Body of pancreas (tissue), 4 donors: ENCODE measurements at places on chromosomes 2 and 18. TPM values are rescaled to one million over a fixed set of nuclear protein-coding genes. Genes with fewer than 3 reads are reported as not detected.

Gene TLX2
- total RNA-seq = not detected

Gene SPP2
- not detected for total RNA-seq

Gene CNPPD1
- total RNA-seq = 25.7 TPM

Gene SLC14A1
- 3.6 TPM for total RNA-seq

Gene FRZB
- total RNA-seq = 2.9 TPM

Gene HOXD8
- 3.1 TPM for total RNA-seq

Gene LDLRAD4
- total RNA-seq = 35.9 TPM

Gene EMX1
- 0.26 TPM for total RNA-seq

Gene UGT1A9
- not detected for total RNA-seq

Gene LRRC30
- not detected for total RNA-seq

- no peak for DNase-seq
Measured at GRCh38 chr2:9767656-9768281, 75.5 kb upstream of the TAF1B start.

DNA sequence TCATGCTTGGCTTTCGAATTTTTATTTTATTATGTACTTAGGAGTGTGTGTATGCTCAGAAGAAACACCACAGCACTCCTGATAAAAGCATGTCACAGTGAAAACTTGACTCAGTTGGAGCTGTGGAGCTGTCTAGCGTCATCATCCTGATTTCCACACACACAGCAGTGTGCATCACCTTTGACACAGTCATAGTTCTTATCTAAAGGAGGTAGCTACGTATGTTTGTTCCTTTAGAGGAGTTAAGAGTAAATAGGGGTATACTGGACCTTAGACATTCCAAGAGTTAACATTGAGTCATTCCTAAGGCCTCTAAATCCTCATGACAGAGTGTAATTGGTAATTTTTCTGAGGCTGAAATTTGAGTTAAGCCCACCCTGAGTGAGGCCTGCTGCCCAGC is 96.9 kb downstream of the PHLPP1 start:
- no peak for DNase-seq

- DNase-seq = no peak
Measured at GRCh38 chr2:127373362-127374083, 14.3 kb downstream of the MAP3K2 start.

- no peak for DNase-seq
Measured at GRCh38 chr18:71008257-71008656, 719.4 kb downstream of the SOCS6 start.

GRCh38 chr2:85810371-85811179 is 56.8 kb downstream of the ATOH8 start:
- no peak for DNase-seq

DNA sequence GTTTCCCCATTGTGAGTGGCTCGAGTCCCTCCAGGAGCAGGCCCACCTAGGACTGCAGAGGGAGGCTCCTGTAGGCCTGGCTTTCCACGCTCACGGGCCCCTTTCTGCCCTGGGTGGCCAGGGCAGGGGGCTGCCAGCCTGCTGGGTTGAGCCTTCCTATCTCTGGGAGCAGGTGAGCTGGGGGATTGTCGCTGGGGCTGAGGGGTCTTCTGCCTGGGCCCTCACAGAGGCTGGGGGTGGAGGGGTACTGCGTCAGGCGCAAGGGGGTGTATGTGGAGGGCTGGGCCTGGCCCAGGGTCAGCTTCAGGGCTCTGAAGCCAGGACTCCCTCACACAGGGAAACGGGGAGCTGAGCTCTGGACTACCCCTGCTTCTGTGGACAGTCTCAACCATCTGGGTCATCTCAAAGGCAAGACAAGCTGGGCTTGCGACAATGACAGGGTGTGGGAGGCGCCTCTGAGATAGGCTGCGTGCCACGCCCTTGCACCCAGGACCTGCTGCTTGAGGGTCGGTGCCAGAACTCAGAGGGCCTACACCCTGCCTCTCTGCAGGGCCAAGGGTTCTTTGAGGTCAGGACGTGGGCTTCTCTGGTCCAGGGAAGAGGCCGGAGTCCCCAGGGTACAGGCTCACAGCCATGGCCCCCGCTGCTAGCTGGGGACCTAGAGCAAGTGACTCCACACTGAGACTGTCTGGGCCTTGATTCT is 206.1 kb downstream of the TWIST2 start:
- no peak for DNase-seq

GRCh38 chr2:223101340-223102039 is 49.5 kb downstream of the KCNE4 start:
- peak; percentile 73 for DNase-seq

DNA sequence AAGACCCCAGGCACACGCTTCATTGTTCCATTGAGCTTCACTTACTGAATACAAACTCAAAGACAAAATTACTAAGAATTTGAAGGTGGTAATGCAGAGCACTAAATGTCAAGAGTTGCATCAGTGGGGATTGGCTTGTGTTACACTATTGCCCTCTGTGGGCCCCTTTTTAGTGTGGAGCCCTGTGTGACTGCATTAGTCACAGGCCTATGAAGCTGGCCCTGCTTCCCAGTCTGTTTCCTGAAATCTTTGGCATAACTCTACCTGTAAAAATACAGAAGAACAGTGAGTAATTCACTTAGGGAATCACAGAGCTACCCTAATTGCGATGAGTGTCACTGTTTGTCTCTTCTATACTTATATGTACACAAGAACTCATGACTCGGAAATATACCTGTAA is 40.0 kb upstream of the STPG4 start:
- no peak for DNase-seq

GRCh38 chr2:200341376-200341775 is 34.9 kb downstream of the SPATS2L start:
- DNase-seq = no peak

- DNase-seq = no peak
Measured at GRCh38 chr2:134039912-134040581, 213.8 kb upstream of the MGAT5 start.

DNA sequence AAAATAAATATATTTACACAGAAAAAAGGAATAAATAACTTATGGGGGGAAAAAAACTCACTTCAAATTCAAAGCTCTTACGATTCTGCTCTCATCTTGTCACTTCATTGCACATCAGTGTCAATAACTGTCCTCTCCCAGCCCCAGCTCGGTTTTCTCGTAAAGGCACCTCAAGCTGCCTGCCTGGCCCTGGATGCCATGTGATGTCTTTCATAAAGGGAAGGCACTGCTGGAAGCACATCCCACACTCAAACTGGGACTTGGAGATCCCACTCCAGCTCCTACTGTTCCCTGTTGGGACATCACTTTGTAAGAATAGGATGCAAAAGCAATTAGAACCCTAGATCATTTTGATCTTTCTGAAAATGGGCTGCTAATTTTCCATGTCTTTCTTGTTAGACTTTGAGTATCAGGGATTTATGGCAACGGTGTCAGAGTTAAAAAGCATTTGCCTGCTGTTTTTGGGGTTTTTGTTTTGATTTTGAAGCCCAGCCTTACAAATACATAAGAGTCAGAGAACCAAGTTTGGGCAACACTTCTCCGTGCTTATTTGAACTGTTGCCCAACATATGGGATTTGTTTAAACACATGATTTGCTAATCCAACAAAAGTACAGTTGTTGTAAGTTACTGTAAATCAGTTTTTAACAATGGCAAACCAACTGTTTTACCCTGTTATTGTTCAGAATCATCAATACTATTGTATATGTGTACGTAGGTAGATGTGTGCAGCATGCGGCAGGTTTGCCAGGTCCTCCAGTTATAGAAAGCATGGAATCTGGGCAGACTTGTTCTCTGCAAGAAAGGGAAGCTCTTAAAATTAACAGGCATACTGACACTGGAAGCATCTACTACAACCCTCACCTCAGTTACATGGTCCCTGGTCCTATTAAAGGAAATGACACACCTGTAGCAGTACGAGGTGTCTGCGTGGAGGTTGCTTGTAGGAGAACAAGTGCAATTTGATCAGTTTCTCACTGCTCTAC is 20.6 kb downstream of the SERTAD2 start:
- DNase-seq = no peak
